Tibial nerve (tissue), 4 donors: ENCODE measurements at places on chromosomes 5 and 9. TPM values are rescaled to one million over a fixed set of nuclear protein-coding genes. Genes with fewer than 3 reads are reported as not detected.

DNA sequence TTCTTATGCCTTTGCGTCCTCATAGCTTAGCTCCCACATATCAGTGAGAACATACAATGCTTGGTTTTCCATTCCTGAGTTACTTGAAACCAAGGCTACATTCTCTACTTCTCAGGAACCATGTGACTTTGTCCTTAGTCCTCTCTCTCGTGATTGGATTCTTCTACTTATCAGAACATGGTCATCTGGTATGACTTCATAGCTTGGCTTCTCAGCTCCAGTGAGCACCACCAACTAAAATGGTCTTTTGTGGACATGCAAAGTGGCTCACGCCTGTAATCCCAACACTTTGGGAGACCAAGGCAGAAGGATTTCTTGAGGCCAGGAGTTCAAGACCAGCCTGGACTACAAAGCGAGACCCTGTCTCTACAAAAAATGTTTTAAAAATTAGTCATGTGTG, 81.2 kb upstream of the NIPBL start:
- DNase-seq: no peak

GRCh38 chr5:147349241-147349640, 114.4 kb downstream of the STK32A start:
- no peak for DNase-seq

The FOXD4L3 gene
- total RNA-seq: not detected

GRCh38 chr9:17462869-17463464, 115.9 kb upstream of the SH3GL2 start:
- DNase-seq: no peak

The SH2D3C gene
- 18.9 TPM for total RNA-seq

DNA sequence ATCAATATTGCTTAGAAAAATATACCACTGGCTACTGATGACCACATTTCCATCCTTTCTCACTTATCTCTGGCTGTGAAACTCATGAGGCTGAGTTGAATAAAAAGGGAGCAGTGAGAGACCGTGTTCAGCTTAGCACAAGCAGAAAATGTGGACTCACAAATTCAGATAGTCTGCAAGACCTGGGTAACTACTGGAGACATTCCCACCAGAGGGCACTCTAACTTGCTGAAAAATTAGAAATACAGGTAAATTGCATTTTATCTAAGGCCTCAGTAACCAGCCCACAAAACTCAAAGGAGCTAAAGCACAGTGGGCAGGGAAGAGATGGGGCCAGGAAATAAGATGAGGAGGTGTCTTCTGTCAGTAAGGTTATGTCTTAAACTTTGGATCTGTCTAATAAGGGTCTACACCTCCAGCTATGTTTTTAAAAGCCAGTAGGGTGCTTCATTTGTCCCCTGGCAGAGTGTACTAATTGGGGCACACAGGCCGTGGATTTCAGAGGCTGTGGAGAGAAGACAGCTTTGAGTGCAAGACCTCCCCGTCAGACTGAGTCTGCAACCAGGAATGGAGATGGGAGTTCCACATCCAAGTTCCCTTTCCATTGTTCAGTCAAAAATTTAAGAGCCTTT, 8.7 kb upstream of the NDUFB6 start:
- DNase-seq: no peak

- no peak for DNase-seq
These were observed 1499.6 kb downstream of the EFNA5 start for GRCh38 chr5:106171132-106171531.

The ADAMTS16 gene
- 2.8 TPM for total RNA-seq

DNA sequence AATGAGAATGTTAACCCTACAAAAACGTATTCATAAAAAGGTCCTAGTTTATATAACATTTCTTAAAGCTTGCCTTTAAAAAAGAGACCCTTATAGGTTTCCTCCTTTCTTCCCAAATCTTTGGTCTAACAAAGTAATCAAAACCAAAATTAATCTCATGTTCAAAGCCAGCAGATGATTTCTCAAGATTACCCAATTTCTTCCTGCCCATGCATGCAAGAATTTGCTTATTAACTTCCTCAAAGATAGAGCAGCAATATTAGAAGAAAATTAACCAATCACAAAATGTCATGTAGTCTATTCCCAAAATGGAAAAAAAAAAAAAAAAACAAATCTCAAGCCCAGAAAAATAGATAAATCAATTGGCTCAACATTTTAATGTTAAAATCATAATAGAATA, 114.9 kb downstream of the MLLT3 start:
- DNase-seq: no peak

DNA sequence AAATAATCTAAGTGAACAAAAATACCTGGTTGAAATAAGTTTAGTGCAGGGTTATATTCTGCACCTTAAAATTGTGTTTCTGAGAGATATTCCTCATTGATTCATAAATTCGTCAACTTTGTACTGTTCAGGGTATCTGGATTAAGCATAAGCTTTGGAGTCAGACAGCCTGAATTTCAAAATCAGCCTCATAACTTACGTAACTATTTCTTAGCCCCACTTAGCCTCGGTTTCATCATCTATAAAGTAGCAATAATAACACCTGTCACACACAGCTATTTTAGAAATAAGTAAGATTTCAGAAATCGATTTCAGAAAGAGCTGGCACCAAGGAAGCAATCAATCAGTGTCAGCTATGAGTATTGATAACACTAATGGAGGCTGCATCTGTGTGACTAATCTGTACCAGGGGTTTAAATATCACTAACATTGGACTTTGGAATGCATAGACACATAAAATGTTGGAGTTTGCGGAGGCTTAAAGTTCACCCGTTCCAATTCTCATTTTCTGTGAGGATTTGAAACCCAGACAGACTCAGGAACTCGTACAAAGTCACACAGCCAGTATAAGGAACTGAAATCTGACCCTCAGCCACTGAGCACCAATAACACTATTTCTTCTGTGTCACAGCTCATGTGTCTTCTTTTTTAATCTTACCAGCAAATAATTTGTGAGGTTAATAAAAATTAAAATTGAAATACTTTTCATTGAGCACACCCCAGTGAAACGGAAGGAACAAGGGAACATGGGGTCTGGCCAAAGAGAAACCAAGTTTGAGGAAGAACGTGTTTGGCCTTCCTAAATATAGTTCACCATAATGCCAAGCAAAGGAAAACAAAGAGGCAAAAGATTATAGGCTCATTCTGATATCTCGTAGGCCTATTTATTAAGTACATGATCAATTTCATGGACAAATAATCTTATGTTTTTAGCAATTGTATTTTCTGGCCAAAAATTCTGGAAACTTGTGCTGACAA, 194.4 kb upstream of the PTGER4 start:
- DNase-seq: no peak

GRCh38 chr5:53041071-53041692, 52.0 kb downstream of the ITGA2 start:
- DNase-seq: no peak

DNA sequence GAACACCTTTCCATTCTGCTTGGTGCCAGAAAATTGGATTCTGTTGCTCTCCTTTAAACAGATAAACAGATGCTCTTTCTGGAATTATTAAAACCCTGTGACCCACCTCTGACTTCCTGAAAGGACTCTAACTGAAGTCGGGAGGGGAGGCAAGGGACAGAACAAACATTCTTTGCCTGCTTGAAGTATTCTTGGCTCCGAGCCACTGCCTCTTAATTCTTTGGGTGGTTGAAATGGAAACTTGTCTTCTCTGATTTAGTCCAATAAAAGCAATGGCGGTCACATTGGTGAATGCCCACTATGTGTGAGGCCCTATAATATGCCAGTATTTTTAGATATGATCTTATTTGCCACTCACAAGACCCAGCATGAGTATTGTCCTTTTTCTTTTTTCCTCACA, 236.8 kb downstream of the SLIT3 start:
- no peak for DNase-seq

DNA sequence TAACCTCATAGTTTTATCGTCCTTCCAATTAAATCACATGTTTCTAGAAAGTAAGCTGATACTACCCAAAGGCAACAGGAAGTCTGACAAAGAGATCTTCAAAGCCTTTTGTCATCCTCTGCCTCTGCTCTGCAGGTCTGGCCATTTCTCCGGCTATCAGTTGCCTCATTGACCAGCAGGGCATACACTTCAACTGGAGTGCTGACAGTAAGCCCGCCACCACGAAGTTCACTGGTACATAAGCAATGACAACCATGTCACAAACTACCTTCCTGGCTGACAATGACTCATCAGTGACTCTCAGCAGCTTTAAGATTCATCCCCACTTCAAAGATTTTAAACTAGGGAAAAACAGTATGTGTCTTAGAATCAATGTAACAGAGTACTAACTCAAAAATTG, 20.6 kb downstream of the SPTLC1 start:
- no peak for DNase-seq

- no peak for DNase-seq
These were observed 139.7 kb upstream of the VCAN start for GRCh38 chr5:83331842-83332241.

The SLC23A1 gene
- total RNA-seq: not detected

GRCh38 chr9:2015581-2016407, 647 bp downstream of the SMARCA2 start:
- DNase-seq: peak; percentile 35

GRCh38 chr5:117733051-117733450, 1158.4 kb upstream of the SEMA6A start:
- no peak for DNase-seq

The MARCOL gene
- total RNA-seq: not detected

GRCh38 chr9:16627521-16627920, 242.9 kb downstream of the BNC2 start:
- no peak for DNase-seq

DNA sequence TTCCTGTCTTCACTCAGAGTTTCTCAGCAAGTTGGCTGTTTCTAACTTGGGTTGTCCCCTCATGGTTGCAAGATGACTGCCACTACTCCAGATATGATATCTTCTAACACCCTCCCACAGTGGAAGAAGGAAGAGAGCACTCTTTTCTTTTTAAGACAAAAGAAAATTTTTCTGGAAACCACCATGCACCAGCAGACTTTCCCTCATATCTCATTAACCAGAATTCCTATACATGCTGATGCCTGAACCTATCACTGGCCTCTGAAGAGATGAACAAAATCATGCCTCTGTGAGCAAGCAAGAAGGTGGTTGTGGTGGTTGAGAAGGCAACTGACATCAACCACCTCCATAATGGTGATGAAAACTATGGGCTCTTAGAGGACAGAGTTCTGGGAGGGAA, 56.8 kb downstream of the FEM1C start:
- no peak for DNase-seq

GRCh38 chr5:179242676-179243075, 102.6 kb downstream of the ADAMTS2 start:
- no peak for DNase-seq

DNA sequence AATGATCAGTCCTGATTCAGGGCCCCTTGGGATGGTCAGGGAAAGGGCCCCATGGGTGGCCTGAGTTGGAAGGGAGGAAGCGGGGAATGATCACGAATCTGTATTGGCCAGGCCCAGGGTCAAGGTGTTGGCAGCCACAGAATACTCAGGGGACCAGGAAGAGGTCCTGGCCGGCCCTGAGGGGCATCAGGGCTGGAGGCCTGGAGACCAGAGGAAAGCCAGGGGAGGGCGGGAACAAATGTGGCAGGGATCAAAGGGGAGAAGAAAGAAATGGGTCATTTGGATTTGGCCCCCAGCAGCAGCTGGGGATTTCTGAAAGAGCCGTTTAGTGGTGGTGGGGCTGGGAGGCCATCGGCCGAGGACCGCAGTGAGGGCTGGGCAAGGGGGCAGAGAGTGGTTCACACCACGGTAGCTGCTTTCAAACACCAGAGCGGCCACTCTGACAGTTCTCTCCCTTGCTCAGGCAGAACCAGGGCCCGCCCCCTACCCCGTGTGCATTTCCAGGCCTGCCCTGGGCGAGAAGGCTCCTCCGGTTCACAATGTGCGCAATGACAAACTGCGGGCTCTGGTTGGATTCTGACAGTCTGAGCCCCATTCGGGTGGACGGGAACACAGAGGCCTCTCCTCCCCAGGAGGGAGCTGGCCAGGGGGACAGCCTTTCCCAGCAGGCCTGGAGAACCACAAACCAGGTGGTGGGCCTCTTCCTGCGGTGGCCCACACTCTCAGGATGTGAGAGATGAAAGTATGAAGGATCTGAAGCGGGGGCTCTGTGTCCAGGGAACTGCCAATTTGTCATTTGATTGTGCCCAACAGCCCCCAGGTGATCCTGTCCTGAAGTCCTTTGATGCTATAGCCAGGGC, 220.3 kb upstream of the IER5L start:
- DNase-seq: no peak

The PCDHB11 gene
- total RNA-seq: 7.8 TPM

The SNX24 gene
- total RNA-seq: 32.0 TPM

DNA sequence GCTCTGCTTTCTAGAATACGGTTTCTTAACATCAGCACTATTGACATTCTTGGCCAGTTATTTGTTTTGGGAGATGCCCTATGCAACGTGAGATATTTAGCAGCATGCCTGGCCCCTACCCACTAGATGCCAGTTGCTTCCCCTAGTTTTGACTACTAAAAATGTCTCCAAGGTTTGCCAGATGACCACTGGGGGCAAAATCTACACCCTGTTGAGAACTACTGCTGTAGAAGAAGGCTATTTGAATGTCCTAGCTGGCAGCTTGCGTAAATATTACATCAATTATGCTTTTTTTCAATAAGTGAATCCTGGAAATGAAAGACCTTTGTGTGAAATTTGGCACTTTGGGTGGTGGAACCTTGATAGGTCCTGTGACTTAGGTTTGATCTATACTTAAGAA, 5.0 kb downstream of the NCBP1 start:
- DNase-seq: no peak

GRCh38 chr9:14346231-14346791, 32.4 kb upstream of the NFIB start:
- no peak for DNase-seq

DNA sequence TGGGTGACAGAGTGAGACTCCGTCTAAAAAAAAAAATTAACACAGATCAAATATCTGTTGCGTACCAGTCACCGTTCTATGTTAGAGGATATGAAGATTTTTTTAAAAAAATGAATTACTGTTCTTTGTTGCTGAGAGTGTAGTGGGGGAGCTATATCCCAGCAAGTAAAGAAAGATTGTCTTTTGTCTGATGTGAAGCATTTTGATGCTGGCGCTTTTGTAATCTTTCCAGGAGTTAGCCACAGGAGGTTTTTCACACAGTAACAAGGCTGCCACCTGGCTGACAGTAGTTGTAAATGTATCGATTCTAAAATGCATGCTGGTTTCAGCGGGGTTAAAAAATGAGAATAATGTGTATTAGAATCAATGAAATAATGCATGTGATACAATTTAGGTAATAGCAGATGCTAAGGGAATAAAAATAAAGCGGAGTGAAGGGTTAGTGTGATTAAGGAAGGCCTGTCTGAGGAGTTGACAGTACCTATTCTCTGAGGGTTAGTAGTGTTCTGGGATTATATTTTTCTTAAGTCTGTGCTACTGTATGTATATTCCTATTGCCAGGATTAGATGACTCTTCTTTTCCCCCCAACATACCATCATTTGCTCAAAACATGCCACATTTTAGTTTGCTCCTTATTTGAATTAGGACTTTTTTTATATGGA, 3.4 kb downstream of the LMNB1 start:
- peak; percentile 47 for DNase-seq

The ARID3C gene
- 0.66 TPM for total RNA-seq

DNA sequence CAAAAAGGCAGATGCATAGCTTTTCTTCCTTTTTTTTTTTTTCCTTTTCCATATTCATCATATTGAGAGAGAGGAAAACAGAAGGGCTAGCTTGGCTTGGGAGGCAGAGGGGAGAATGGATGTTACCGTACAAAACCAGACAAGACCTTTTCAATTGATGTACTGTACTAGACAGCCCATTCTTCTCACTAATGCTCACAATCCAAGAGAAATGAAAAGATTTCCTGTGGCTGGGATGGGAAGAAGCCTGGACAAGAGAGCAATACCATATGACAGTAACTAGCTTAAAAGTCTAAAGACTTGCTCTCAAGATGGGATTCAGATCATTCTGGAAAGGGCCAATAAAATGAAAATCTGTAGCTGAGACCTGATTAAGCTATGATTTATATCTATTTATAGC, 3.4 kb downstream of the CEMIP2 start:
- DNase-seq: no peak
